ENCODE measurements at places on chromosomes 16 and 17. TPM values are rescaled to one million over a fixed set of nuclear protein-coding genes. Genes with fewer than 3 reads are reported as not detected.

The CHD9NB gene
- 2.0 TPM for total RNA-seq

The NSMCE1 gene
- 99.8 TPM for total RNA-seq

The IRX5 gene
- total RNA-seq = 0.13 TPM

The TBC1D28 gene
- not detected for total RNA-seq

The PLA2G10 gene
- not detected for total RNA-seq

The CHAD gene
- not detected for total RNA-seq

The DOC2A gene
- 0.19 TPM for total RNA-seq

The DPEP1 gene
- not detected for total RNA-seq

The MC1R gene
- 7.6 TPM for total RNA-seq

The KCTD11 gene
- total RNA-seq = 14.0 TPM

The LPO gene
- total RNA-seq = 0.16 TPM

The KRTAP4-9 gene
- total RNA-seq = not detected

The SBK1 gene
- 1.7 TPM for total RNA-seq

The SRL gene
- total RNA-seq = not detected

The WSCD1 gene
- not detected for total RNA-seq

The BCO1 gene
- not detected for total RNA-seq

The ZG16 gene
- total RNA-seq = not detected

The CCL14 gene
- total RNA-seq = not detected

The HS3ST3A1 gene
- 0.29 TPM for total RNA-seq

The TCAP gene
- total RNA-seq = 2.5 TPM

The PRRT2 gene
- total RNA-seq = 9.1 TPM

The CLDN7 gene
- 1.0 TPM for total RNA-seq

The HEATR9 gene
- not detected for total RNA-seq

The TMC7 gene
- not detected for total RNA-seq

The PIK3R6 gene
- total RNA-seq = 4.6 TPM

The KRTAP9-8 gene
- not detected for total RNA-seq

The GPR179 gene
- total RNA-seq = 0.26 TPM

The LRRC37A gene
- 3.7 TPM for total RNA-seq

The KRTAP17-1 gene
- total RNA-seq = not detected

The KRTAP1-1 gene
- not detected for total RNA-seq

The ABCC6 gene
- 0.24 TPM for total RNA-seq

The WIPF2 gene
- 38.0 TPM for total RNA-seq

The OTOA gene
- total RNA-seq = 0.16 TPM

The SLC16A6 gene
- 5.5 TPM for total RNA-seq

The KCNG4 gene
- not detected for total RNA-seq

The NPIPA7 gene
- total RNA-seq = 24.6 TPM

The KRT9 gene
- total RNA-seq = not detected

The NME4 gene
- total RNA-seq = 21.8 TPM

The FSCN2 gene
- total RNA-seq = 0.43 TPM

The ST6GALNAC1 gene
- 1.4 TPM for total RNA-seq

The KDM6B gene
- 33.7 TPM for total RNA-seq

The TP53TG3B gene
- total RNA-seq = not detected

The CLDN9 gene
- not detected for total RNA-seq

The SOX8 gene
- total RNA-seq = 0.35 TPM

The TBC1D3E gene
- total RNA-seq = not detected

The SP2 gene
- 23.7 TPM for total RNA-seq

Measured in activated T-helper 17 cell treated with anti-CD3 and anti-CD28 coated beads, Interleukin-2, amount 50 U/mL, for 72 hours (primary cell).